ENCODE measurements at places on chromosomes 2 and 18. TPM values are rescaled to one million over a fixed set of nuclear protein-coding genes. Genes with fewer than 3 reads are reported as not detected.

UNC80 gene
- not detected for total RNA-seq

CXCR1 gene
- total RNA-seq: not detected

ZSWIM2 gene
- total RNA-seq: not detected

DUSP11 gene
- total RNA-seq: 22.9 TPM

KYNU gene
- total RNA-seq: 0.22 TPM

TRAF3IP1 gene
- total RNA-seq: 19.4 TPM

NYAP2 gene
- total RNA-seq: not detected

ARHGAP28 gene
- not detected for total RNA-seq

CXXC1 gene
- total RNA-seq: 101 TPM

SERPINB12 gene
- total RNA-seq: not detected

DPYSL5 gene
- 8.4 TPM for total RNA-seq

Measured in HCT116 (cell line).